Cardiac atrium fibroblast (primary cell): ENCODE measurements at places on chromosomes 5 and 9. TPM values are rescaled to one million over a fixed set of nuclear protein-coding genes. Genes with fewer than 3 reads are reported as not detected.

The COL15A1 gene
- 1.3 and 6.2 TPM in 2 replicates for total RNA-seq

The PCDHGB2 gene
- 1.6 and 3.2 TPM in 2 replicates for total RNA-seq

The F2R gene
- total RNA-seq = 127 and 138 TPM in 2 replicates

The CKMT2 gene
- total RNA-seq = 0.72 TPM in 1 of 2 replicates, not detected in the other

The KLHL9 gene
- total RNA-seq = 24.2 and 25.9 TPM in 2 replicates

The SVEP1 gene
- total RNA-seq = 87.2 and 110 TPM in 2 replicates

The GLRA1 gene
- total RNA-seq = not detected in 2 replicates

The FBP1 gene
- not detected in 2 replicates for total RNA-seq

The SLC36A3 gene
- not detected in 2 replicates for total RNA-seq

The GADD45G gene
- 1.4 and 1.9 TPM in 2 replicates for total RNA-seq

The PLPP1 gene
- 198 and 437 TPM in 2 replicates for total RNA-seq

The SPINK13 gene
- not detected in 2 replicates for total RNA-seq

The IFNA13 gene
- total RNA-seq = not detected in 2 replicates

The FBXL7 gene
- total RNA-seq = 8.3 and 8.8 TPM in 2 replicates

The SHC3 gene
- 7.8 and 25.1 TPM in 2 replicates for total RNA-seq

The STC2 gene
- 510 and 514 TPM in 2 replicates for total RNA-seq

The WDR31 gene
- total RNA-seq = 0.49 and 0.90 TPM in 2 replicates

The POLR1E gene
- total RNA-seq = 20.8 and 26.4 TPM in 2 replicates

The SLC6A19 gene
- not detected in 2 replicates for total RNA-seq

The SLC6A18 gene
- total RNA-seq = not detected in 2 replicates
